ENCODE measurements at places on chromosomes 1 and 21.

- DNase-seq = peak; percentile 77
Measured at GRCh38 chr21:27590271-27590670, 623.4 kb upstream of the ADAMTS5 start.

DNA sequence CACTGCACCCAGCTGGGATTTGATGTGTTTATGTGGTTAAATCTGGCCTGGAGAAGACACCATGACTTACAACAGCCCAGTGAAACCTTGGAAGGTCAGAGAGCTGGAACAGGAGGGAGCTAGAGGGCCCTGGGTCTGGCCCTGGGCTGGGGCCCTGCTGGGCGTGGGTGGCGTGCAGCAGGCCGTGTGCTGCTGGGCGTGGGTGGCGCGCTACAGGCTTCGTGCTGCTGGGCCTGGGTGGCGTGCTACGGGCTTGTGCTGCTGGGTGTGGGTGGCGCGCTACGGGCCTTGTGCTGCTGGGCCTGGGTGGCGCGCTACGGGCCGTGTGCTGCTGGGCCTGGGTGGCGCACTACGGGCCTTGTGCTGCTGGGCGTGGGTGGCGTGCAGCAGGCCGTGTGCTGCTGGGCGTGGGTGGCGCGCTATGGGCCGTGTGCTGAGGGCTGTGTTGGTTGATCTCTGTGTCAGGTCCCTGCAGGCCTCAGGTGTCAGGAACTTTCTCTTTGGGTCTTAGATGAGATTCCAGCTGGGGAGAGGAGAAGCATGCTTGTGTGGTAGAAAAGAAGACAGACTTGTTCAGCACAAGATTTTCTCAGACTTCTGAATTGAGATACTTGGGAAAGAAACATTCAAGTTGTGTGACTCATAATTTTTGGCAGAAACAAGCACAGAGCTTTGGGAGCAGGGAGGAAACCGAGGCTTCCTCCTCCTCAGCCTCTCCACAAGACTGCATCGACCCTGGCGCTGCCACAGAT, 66.0 kb downstream of the COL18A1 start:
- peak; percentile 81 for DNase-seq

GRCh38 chr1:17236779-17237560, 11.9 kb upstream of the PADI3 start:
- peak; percentile 88 for DNase-seq

- no peak for DNase-seq
Measured at GRCh38 chr1:201134405-201134804, 7.4 kb upstream of the ASCL5 start.

DNA sequence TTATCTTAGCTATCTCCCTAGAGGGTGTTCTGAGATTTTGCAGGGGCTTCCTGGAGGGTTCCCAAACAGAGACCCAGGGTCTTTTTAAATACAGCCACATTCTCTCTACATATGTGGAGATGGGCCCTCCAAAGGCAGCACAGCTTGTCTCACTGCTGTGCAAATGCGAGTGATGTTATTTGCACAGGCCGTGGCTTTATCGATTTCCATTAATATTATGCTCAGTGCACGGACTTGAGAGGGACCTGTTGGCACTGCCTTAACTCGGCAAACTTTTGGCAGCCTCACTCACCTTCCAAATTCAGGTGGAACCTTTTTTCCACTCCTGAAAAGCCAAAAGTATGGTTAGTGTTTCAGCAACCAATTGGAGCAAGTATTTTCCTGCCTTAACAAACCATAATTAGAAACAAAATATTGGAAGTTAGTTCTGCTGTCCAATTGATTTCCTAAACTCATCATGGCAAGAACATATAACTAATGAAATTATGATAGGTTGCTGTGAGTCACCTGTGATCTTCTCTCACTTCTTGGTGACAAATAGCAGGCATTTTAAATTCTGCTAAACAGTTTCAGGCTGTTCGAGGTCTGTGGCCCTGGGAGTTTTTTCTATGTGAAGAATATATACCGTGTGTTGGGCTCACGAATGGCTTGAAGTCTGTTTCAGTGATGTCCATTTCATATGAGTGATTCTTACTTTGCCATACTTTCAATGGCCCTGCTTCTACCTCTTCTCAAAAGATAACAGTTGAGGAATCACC, 10.9 kb downstream of the LHX9 start:
- no peak for DNase-seq

DNA sequence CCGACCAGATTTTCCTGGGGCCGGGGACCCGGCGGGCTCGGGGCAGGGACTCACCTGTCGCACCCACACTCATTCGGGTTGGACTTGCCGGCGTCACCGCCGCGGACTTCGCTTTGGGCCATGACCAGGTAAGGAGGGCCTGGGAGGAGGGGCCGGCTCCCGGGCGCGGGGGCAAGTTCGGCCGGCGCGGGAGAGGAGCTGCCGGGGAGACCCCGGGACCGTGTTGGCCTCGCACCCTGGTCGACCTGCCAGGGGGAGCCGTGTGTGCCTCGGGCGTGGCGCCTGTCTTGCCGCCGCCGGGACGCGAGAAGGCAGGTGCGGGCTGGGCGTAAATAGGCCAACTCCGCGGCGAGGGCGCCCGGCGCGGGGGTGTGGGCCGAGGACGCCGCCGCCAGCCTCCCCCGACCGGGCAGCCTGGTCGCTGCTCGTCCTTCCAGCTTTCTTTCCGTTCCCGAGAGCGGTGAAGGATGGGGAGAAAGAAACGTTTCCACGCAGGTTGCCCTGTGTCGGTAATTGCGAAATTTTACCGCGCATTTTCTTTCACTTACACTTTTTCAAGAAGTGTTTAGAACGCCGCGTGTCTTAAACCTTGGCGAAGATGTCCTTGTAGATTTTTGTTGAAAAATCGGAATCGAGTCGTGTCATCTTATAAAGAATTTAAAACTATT, 558 bp downstream of the USP1 start:
- peak; percentile 16 for DNase-seq

DNA sequence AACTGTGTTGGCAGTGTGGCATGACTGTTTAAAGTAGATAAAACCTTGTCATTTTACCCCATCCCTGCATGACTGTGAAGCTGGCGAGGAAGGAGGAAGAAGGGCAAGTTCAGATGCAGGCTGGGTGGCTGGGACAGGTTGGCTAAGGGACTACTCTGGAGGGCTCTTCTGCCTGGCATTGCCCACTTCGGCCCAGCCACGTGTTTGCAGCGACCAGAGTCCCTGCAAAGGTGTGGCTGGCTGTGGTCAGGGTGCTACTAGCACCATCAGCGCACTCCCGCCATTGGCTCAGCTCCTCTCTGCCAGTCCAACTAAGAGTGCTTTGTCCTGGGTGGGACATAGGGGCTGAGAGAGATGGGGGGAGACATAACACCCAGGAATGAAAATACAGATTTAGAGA, 7.2 kb downstream of the C1orf115 start:
- DNase-seq = no peak

DNA sequence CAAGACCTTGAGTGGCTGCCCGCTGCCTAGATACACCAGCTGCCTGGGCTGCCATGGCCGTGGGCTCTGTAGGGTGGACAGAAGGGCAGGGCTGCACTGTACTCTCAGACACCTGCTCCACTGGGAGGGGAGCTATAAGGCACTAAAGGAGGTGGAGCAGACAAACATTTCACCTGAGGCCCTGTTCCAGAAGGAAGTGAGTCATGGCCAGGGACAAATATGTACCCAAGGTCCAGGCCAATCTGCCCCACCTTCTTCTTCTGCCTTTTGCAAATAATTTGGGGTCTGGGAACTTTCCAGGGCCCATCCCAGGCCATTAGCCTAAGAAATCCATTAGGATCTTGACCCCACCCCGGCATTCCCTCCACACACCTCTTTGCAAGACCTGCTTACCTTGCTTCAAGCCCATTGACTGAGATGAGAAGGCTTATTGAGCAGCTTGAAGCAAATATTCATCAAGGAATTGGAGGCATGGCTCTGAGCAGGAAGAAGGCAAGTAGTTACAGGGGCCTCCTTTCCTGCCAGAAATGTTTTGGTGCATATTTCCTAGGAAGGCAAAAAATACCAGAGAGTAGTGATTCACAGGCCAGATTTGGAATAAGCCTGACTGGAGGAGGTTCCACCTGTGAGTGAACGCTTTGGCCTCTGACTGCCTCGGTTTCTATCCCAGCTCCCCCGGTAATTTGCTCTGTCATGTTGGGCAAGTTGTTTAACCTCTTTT, at the start of gene CAPN8:
TSS of gene CAPN8 (minus strand) at position 110 of the 721 bp plus-strand sequence. CDS start at position 55, 55 bp downstream.
- DNase-seq = peak; percentile 40

GRCh38 chr1:49051647-49052046, 275.0 kb upstream of the BEND5 start:
- DNase-seq = no peak

DNA sequence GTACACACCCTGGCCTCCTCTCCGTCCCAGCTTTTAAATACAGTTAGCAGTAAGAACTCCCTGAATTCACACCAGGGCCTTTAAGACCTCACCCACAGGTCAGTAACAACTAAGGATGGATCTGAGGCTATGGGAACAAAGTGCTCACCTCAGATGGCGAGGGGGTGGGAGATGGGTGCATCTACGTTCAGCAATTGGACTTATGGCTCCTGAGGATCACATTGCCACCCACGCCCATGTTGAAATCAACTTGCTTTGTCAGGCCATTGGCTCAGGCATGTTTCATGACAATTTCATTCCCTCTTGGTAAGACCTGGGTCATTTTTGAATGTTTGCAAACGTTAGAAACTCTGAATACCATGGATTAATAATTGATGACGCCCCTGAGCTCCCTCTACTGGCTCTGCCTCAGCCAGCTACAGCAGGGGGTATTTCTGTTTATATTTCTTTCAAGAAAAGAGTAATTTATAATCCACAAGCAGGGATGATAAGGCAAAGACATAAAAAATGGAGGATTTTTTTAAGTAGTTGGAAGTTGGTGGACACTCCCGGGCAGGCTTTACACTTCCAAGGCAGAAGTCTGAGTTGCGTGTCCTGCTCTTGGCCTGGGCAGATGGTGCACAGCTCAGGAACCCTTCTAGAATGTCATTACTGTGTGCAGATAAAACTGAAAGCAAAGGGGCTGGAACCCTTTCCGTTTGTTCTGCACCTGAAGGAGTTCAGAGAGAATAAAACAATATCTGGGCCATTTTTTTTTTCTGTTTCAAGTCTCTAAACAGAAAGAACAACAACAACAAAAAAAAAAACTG, 13.7 kb upstream of the LBR start:
- DNase-seq = no peak

GRCh38 chr1:231241750-231242149, 738 bp downstream of the GNPAT start:
- DNase-seq = peak; percentile 39

DNA sequence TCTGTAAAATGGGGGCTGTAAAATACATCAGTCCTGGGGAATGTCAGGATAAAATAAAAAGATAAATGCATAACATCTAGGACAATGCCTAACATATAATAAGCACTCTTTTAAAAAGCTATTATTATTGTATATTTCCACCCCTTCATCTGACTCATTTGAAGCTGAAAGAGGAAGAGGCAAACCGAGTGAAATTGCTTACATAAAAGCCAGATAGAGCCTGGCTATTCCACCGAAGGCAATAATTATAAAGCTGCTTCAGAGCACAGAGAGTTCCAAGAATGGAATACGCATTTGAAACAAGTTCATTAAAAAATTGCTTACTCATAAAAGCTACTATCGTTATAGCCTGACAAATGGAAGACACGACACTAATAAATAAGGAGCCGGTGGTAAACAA, 186.1 kb upstream of the CAMK1G start:
- DNase-seq = no peak

DNA sequence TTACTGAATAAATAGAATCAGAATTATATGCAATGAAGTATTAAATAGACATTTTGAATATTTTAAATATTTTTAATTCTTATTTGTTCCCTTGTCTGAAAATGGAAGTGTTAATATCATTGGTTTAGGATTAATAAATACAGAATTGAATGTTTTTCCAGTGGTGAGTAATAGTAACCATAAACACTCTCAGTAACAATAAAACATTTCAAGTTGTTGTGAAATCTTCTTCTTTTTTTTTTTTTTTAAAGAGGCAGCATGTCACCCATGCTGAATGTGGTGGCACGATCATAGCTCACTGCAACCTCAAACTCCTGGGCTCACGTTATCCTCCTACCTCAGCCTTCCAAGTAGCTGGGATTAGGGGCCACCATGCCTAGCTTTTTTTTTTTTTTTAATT, 86.2 kb upstream of the ZBTB18 start:
- DNase-seq = peak; percentile 46

GRCh38 chr1:70090141-70090540, 115.2 kb downstream of the LRRC40 start:
- no peak for DNase-seq

DNA sequence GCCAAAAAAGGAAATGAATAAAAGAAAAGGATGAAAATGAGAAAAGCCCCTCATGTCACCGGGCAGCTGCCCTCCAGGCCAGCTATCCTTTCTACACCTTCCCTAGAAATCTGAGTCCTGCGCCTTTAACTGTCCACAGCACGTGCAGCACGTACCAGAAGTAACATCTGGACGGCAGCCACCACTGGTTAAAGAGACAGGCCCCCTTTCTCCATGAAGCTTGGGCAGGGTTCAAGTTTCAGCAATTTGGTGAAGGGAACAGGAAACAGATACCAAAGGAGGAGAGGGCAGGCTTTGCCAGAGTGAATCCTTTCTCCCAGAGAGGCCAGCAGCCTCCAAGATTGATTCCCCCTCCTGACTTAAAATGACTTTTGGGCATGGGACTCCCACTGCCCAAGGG, 3.6 kb upstream of the KIAA2013 start:
- DNase-seq = peak; percentile 69

DNA sequence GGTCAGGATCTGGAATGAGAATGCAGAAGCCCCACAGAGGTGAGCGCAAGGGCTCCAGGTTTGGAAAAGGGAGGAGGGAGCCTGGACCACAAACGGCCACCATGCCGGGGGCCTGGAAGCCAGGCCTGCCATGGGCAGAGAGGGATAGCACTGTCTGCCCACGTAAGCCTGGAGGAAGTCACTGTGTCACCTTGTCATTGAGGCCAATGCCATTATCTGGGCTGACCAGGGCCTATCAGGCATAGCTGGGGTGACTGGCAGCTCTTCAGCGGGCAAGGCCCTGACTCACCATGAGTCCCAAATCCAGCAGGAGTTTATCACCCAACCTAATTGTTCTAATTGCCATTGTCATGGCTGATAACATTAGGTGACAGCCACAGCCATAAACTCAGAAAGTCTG, 84.6 kb downstream of the MATN1 start:
- DNase-seq = no peak

DNA sequence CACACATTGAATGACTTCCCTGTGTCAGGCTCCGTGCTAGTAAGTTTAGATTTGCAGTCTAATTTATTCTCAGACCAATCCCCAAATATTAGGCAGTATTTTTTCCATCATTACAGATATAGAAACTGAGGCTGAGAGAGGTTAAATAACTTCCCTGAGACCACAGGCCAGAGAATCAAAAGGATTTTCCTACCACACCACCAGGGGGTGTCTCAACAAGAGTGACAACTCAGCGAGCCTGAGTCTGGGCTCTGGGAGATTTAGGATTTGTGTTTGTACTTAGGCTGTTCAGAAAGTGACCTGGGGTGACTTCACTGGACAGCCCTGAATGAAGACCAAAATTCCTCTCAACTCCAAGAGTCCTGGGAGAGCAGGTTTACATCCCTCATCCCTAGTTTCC, 13.3 kb upstream of the LCE5A start:
- peak; percentile 44 for DNase-seq

GRCh38 chr1:56105397-56105796, 474.0 kb downstream of the PLPP3 start:
- no peak for DNase-seq

Data from AG20443 (cell line).